Activated effector memory CD4-positive, alpha-beta T cell treated with anti-CD3 and anti-CD28 coated beads, Interleukin-2, amount 50 U/mL, for 16 hours (primary cell): ENCODE measurements at places on chromosomes 3 and 15.

DNA sequence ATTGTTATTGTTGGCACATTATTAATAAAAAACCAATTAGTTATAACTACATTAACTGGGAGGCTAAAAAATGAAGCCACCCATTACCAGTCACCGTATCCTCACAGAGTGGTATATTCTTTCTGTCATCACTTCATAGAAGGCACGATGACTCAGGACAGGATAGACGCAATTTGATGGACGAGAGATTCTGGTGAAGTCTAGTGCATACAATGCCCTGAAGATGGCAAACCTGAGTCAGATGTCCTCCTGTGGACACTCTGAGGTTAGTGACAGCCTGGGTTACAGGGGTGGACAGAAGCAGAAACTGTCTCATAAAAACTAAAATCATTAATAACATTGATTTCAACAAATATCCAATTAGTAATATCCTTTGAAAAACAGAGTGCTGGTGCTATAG, 150.3 kb downstream of the SLC9A9 start:
- no peak for DNase-seq

GRCh38 chr15:60326824-60327654, 70.7 kb downstream of the ANXA2 start:
- no peak for DNase-seq

DNA sequence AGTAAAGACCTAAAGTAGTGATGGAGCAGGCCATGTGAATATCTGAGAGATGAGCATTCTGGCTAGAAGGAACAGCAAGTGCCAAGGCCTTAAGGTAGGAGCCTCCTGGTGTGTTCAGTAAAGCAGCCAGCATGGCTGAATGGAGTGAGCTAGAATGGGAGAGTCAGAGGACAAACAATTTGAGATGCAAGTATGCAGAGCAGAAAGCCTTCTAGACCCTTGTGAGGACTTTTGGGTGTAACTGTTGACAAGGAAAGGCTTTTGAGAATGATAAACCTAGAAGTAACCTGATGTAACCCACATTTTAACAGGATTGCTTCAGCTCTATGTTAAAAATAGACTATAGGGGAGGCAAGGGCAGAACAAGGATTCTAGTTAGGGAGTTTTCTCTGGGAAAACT, 14.8 kb upstream of the RNF7 start:
- DNase-seq, result no peak

- DNase-seq, result no peak
Observed at GRCh38 chr15:64731805-64732151, 43.6 kb downstream of the RBPMS2 start.

DNA sequence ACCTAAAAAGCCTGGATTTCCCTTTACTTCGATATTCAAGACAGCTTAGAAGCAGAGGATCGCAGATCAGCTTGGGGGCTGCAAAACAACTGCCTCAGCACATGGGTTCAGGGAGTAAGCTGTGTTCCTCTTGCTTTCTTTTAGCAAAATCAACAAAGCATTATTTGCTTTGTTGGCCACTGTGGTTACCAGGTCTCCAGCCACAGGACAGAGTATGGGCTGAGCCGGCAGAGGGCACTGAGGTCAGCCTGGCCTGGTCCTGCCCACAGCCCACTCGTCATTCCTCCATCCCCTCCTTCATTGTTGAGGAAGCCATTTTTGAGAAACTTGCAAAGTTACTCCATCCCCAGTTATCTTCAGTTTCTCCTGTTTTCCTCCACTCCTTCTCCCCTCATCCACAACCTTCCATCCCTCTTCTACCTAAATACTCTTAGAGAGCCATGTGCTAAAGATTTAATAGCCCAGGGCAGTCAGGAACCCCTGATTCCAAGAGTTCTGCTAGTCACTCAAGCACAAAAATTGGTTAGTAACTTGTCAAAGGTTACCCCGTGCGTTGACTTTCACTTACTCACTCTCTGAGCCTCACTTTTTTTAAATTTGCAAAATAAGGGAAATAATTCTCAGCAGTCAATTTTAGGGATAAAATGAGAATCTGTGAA, 60.0 kb upstream of the HES1 start:
- no peak for DNase-seq

DNA sequence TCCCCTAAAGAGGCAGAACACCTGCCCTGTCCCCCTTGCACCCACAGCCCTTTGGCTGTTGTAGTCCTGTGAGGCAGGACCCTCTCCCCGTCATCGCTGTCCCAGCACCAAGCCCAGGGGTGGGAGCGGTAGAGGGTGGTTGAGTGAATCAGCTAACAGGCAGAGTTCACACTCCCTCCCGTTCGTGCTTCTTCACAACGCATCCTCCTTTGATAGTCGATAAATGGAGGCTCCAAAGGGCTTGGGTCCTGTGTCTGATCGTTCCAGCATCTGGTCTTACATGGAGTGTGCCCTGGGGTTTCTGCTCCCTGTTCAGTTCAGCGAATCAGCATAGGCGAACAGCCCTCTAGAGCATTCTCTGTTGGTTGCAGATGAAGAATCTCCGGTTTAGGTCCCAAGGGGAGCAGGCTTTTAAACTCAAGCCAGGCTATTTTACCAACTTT, 820 bp upstream of the HMCES start:
- DNase-seq, result no peak

- DNase-seq, result no peak
Observed at GRCh38 chr15:80732167-80732566, 37.1 kb downstream of the ABHD17C start.

GRCh38 chr3:115062412-115062956, 84.6 kb downstream of the ZBTB20 start:
- no peak for DNase-seq

GRCh38 chr3:71685686-71686085, 39.5 kb downstream of the EIF4E3 start:
- no peak for DNase-seq

GRCh38 chr3:72162649-72163184, 377.8 kb upstream of the PROK2 start:
- no peak for DNase-seq

GRCh38 chr3:74897006-74897405, 282.5 kb upstream of the CNTN3 start:
- no peak for DNase-seq

GRCh38 chr3:138256022-138256421, 68.9 kb downstream of the ARMC8 start:
- no peak for DNase-seq

- no peak for DNase-seq
Observed at GRCh38 chr15:101371519-101371918, 76.5 kb upstream of the SNRPA1 start.

GRCh38 chr15:43702174-43702573, 8.5 kb downstream of the CKMT1A start:
- DNase-seq, result no peak

DNA sequence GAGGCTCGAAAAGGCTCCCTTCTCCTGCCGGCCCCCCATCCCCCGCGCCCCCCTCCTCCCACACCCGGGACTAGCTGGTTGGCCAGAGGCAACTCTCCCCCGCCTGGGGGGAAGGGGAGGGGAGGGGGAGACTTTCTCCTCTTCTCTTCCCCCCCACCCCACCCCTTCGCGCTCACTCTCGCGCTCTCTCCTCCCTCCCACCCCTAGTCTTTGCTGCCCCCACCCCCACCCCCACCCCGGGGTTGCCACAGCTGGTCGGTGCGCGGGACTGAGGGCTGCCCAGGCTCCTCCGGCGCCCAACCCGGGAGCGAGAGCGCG, 710 bp downstream of the MECOM start:
- DNase-seq, result no peak

- no peak for DNase-seq
Observed at GRCh38 chr3:12687948-12688347, 24.0 kb upstream of the RAF1 start.

DNA sequence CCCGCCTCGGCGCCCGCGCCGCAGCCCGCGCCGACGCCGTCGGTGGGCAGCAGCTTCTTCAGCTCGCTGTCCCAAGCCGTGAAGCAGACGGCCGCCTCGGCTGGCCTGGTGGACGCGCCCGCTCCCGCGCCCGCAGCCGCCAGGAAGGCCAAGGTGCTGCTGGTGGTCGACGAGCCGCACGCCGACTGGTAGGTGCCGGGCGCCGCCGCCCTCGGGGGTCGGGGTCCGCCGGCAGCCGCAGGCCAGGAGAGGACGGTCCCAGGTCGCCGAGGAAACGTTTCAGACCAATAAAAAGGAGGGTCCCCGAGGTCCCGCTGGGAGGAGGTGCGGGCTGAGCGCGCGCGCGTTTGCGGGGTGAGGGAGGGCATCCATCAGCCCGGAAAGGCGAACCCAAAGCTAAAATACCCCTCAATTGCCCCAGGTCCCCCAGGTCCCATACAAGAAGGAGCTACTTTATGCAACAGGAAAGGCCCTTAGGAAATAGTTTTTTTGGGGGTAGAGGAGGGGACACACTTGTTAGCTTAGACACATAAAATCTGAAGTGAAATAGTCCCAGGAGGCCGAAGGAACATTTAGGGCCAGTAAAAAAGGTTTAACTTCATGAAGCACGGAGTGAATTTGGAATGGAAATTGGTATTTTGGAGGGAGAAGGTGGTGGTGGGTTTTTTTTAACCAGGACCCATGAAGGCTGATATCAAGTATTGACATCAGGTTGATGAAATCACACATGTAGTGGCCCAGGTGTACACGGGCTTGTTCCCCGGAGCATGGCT, 739 bp downstream of the SYN2 start:
- no peak for DNase-seq

DNA sequence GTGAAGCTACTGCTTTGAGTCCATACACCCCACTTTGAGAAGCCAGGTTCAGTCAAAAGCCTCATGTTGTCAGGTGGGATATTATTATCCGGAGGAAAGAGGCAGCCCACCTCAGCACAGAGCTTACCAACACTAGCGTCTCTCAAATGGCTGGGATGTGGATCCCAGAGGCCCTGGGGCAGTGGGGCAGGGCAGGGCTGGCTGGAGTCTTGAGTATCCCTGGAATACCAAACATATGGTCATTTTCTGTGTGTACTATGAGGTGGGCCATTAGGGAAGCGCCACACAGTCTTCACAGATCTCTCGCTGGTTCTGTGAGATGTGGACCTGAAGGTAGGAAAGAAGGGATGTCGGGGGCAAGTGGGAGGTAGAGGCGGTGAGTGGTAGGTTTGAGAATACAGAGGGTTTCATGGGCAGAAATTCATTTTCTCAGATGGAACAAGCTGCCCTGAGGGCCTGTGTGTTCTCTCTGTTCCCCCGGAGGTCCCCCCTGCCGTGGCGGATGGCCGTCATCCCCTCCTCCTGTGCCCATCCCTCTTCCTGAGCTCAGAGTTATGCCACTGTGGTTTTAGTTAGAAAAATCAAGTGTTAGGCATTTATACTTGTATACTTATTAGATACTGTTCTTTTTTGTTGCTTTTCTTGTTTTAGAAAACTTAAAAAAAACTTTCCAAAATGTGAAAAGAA, 66.4 kb downstream of the USP13 start:
- DNase-seq, result no peak

GRCh38 chr3:57917601-57918000, 90.6 kb upstream of the FLNB start:
- no peak for DNase-seq

- DNase-seq, result no peak
Observed at GRCh38 chr3:62607287-62608029, 234.1 kb upstream of the FEZF2 start.

DNA sequence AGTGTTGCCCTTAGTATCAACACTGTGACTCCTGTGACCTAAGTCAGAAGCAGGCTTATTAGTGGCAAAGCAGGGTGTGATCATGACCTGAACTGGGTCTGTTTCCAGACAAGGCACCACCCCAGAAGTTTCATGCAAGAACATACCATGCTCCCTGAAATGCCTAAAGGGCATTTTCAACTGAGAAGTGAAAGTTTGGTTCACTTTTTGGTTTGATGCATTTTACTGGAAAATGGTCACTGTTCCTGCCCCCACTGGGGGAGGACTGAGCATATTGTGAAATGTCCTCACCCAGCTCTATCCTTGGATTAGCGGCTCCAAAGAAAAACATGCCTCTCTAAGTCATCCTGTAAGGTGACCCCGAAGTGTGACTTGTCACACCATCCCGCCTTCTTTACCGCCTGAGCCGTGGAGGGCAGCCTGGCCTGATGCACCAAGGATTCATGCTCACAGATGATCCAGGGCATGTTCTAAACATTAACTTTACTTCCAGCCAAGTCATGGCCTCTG, 3.1 kb upstream of the FAM240A start:
- peak; percentile 19 for DNase-seq

GRCh38 chr3:44950275-44950734, 25.7 kb downstream of the ZDHHC3 start:
- DNase-seq, result peak; percentile 8

GRCh38 chr3:134992586-134992985, 197.5 kb downstream of the EPHB1 start:
- DNase-seq, result no peak

DNA sequence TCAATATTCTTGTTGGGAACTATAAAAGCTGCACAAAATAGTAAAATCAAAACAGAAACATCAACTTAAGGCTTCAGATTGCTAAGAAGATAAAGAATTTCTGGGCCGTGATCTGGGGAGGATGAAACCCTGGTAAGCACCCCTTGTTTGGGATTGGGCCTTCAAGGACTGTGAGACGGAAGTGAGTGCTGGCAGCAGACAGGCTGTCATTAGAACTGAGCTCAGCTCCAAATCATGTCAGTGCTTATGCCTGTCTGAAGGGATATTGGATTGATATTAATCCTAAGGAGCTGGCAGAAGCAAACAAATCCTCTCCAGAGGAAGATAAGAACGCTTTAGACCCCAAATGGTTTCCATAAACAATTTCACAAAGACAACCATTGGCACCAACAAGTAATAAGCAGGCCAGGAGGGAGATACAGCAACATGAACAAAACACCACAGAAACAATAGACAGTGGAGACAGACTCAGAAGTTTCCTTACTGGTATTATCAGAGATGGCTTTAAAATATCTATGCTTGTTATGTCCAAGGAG, 72.6 kb upstream of the CTXND1 start:
- no peak for DNase-seq
